ENCODE measurements at places on chromosomes 3 and 15.

DNA sequence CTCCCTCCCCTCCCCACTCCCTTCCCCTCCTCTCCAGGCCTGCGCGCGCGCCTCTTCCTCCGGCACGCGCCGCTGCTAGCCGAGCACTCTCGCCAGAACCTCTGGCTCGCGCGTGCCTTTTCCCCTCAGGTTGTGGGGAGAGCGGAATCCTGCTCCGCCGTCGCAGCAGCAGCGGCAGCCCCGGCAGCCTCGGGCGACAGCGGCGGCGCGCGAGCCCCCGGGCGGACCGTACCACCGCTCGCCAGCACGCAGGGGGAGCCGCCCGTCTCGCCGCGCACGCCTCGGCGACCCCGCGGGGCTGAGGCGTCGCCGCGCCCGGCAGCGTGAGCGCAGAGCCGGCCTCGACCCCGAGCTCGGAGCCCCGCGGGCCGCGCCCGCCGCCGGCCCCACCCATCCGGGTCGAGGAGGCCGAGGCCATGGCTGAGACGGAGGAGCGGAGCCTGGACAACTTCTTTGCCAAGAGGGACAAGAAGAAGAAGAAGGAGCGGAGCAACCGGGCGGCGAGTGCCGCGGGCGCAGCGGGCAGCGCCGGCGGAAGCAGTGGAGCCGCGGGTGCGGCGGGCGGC lies at the start of gene CDV3:
CDV3 (plus strand) TSS at position 58 of the 566 bp plus-strand sequence; CDS start at position 417, 359 bp downstream.
- DNase-seq = no peak

- DNase-seq = no peak
Observed at GRCh38 chr15:36335659-36336058, 243.8 kb upstream of the CDIN1 start.

- DNase-seq = no peak
Observed at GRCh38 chr3:65604863-65605526, 433.7 kb downstream of the MAGI1 start.

- DNase-seq = no peak
Observed at GRCh38 chr15:31513178-31513577, 186.5 kb downstream of the KLF13 start.

DNA sequence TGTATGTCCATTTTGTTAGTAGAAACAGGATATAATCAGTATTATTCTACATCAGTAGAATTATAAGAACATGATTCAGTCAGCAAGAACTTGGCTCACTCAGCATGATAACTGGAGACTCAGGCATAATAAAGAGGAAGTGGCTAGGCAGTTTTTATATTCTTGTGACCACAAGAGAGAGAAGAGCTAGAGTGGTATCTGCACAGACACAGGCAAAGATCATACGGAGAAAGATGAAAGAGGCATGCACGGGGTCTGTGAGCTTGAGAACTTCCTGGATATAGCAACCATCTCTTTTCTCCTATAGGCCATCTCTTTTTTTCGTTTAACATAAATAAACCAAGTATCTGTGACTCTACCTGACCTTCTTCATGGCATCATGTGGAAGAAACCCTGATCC lies 46.8 kb downstream of the MYO5A start:
- no peak for DNase-seq

- no peak for DNase-seq
Observed at GRCh38 chr3:81887448-81887847, 126.0 kb upstream of the GBE1 start.

DNA sequence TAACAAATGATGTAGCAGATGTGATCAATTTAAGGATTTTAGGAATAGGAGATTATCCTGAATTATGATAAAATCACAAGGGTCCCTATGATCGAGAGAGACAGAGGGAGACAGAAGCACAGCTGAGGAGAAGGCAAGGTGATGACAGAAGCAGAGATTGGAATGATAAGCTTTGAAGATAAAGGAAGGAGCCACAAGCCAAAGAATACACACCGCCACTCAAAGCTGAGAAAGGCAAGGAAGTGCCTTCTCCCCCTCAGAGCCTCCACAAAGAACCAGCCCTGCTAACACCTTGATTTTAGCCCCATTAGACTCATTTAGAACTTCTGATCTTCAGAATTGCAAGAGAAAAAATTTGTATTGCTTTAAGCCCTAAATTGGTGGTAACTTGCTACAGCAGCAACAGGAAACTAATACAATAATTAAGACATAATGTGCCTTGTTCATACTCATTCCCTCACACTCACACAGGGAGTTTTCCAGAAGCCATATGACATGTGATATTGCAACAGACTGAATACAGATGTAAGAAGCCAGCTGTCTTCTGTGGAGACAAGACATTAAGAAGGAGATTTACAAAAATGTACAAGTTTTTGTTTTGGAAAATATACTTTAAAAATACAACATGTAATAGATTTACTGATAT lies 38.2 kb downstream of the TRANK1 start:
- no peak for DNase-seq

DNA sequence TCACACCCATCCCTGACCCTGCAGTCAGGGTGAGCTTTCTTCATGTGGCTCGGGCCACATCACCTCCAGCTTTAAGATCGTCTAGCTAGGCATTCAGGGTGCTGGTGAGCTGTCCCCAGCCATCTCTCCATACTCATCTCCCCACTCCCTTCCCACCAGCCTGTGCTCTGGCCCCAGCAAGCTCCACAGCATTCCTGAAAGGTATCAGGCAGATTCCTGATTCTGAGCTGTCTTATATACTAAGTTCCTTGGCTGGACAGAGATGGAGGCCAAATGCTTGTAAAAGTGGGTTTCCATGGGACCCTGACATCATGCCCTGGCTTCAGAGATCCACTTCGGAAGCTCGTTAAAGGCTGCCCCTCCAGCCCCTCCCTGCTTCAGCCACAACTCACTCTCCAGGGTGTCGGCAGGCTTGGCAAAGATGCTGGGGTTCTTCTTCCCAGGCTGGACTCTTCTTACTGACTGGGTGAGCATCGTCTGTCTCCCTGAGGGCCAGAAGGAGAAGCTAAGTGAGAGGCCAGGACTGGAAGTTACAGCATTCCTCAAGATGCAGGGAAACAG lies 3.9 kb downstream of the CILP start:
- no peak for DNase-seq

GRCh38 chr3:38985981-38986380 lies 65.8 kb downstream of the SCN11A start:
- no peak for DNase-seq

DNA sequence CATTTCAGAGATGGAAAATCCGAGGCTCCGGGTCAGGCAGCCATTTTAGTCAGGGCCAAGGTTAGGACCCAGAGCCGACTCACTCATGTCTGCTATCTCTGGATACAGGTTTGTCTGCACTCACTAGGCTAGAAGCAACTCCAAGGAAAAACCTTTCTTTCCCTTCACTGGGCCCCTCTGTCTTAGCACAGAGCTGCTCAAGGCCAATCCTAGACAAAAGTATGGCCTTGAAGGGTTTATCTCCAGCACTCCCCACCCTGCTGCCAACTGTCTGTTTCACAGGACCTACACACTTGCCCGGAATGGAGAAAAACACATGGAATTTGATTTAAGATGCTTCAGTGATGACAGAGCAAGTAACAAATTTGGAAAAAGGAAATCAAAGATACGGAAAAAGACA lies 25.6 kb downstream of the ACAN start:
- no peak for DNase-seq

DNA sequence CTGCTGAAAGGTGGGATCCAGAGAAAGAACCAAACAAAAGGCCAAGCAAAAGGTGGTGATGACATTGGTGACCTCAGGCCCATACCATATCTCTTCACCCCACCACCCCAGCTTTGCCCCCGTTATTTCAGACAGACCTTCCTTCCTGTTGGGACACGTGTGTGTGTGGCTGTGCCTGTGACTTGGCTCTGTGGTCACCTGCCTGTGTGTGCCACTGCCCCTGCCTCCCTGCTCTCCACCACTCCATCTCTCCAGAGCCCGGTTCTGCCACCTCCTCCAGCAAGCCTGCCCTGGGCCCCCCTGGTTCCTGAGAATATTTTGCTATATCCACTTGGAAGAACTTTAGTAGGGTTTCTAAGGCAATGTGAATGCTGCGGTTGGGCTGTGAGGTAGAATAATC lies 28.6 kb upstream of the TLE3 start:
- no peak for DNase-seq

- DNase-seq = no peak
Observed at GRCh38 chr3:133964547-133964946, 65.2 kb downstream of the SLCO2A1 start.

DNA sequence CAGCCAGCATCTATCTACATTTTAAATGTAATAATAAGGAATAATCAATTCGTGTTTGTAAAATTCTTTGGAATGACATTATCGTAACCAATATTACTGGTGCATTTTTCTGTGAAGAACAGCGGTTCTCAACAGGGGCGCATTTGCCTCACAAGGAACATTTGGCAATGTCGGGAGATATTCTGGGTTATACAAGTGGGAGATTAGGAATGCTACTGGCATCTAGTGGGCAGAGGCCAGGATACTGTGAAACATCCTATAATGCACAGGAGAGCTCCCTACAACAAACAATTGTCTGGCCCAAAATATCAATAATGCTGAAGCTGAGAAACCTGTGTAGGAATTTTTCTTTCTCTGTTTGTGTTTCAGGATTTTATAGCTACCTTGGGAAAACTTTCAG lies 25.0 kb downstream of the ACP3 start:
- peak; percentile 35 for DNase-seq

GRCh38 chr15:59299929-59300617 lies 72.6 kb downstream of the MYO1E start:
- no peak for DNase-seq

GRCh38 chr3:183777016-183777618 lies 48.3 kb downstream of the MAP6D1 start:
- no peak for DNase-seq

GRCh38 chr15:64544450-64544849 lies 84.1 kb downstream of the ZNF609 start:
- DNase-seq = no peak

DNA sequence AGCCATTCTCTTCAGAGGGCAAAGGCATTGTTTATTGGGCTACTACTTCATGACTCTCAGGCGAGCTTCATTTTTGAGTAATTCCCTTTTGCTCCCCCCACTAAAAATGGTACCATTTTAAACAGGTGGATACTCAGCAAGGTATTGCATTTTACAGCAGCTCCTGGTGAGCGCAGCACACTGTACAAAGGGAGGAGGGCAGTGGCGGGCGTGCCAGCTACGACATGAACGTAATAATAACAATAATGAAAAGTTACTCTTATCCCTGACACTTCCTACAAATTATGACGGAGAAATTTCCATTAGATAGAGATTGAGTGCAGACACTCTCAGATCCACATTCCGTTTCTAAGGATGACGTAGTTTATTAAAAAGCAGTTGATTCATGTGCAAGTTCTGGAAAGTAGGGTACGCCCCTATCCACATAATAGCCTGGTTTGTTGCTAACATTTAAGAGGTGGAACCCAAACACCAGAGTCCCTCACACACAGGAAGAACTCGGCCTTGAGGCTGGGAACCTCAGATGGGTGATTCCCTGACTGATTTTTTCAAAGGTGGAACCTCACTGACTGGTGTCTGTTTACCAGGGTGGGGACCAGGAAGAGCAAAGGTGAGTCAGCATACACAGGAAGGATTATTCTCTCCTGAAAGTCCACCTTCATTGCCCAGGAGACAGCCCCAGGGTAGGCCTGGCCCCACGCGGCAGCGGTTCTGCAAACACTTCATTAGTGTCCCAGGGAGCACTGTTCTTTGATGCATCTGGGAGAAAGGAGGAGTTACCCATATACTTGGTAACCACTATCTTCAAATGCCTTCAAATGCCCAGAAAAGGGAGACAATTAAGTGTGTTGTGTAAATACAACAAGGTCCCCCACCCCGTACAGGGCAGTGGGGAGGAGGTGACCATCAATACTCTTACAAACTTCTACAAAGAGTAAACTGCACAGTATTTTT lies 69.9 kb downstream of the LDHAL6B start:
- DNase-seq = no peak

DNA sequence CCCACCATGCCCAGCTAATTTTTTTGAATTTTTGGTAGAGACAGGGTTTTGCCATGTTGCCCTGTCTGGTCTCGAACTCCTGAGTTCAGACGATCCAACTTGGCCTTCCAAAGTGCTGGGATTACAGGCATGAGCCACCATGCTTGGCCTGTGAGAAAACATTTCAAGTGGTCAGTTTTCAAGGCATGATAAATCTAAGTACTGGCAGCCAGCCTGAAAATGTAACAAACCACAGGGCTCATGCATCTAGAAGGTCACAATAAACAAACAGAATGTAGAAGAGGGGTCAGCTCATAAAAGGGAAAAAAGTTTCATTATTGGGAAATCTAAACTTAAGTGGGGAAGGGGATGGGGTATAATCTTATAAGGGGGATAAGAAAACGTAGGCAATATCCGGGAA lies 39.9 kb downstream of the PPCDC start:
- DNase-seq = no peak

DNA sequence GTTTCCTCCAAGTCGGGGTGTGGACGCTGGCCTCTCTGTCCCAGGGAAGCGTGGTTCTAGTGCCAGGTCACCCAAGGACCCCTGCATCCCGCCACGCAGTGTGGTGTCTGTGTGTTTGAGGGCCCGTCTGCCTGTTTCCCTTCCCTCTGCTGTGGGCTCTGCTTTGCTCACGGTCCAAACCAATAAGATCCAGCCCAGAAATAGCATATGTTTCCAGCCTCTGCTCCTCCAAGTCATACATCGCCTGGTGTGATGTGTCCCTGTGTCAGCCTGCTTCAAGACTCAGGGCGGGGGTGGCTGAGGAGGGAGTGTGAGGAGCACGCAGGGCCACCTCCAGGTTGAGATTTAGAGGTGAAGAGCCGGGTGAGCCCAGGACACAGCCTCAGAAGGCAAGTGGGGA lies 21.9 kb upstream of the RPL29 start:
- DNase-seq = no peak

- no peak for DNase-seq
Observed at GRCh38 chr3:46135475-46135874, 72.6 kb downstream of the CCR1 start.

- no peak for DNase-seq
Observed at GRCh38 chr15:57436961-57437360, 60.7 kb downstream of the CGNL1 start.

DNA sequence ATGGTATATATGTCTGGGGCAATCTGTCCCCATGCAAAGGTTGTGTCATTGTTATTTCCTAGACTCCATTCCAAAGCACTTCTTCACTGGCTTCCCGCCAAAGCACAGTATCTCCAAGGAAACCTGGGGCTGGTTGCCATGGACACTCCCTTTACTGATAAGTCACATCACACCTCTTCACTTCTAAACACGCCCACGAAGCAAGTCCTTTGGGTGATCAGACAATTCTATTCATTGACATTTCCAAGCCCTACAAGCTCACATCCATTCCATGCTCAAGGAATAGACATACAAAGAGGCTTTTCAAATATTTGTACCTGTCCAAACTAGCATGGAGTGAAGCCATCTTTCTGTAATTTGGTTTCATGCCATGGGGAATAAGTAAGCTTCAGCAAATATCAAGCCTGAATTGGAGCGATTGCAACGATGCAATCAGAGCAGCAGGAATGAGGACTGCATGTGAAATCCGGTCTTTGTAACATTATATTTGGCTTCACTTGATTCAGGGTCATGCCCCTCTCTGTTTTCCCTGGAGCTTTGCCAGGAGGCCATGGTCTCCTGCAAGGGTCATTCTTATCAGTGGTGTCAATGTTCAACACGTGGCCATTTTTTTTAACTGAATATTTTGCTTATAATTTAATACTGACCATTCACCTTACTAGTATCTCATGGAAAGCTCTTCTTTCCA lies 201.6 kb upstream of the TMC3 start:
- no peak for DNase-seq

GRCh38 chr3:138399766-138400165 lies 34.6 kb upstream of the ESYT3 start:
- DNase-seq = no peak

- DNase-seq = no peak
Observed at GRCh38 chr15:62066663-62067447, at the start of gene C2CD4A. Gene C2CD4A, plus strand, starts transcription at chr15:62066977. Its CDS starts 637 bp downstream, at chr15:62067614.
